Panc1 (cell line): ENCODE measurements at places on chromosomes 4 and X. TPM values are rescaled to one million over a fixed set of nuclear protein-coding genes. Genes with fewer than 3 reads are reported as not detected.

TACR3 gene
- 0.08 TPM for total RNA-seq

DNA sequence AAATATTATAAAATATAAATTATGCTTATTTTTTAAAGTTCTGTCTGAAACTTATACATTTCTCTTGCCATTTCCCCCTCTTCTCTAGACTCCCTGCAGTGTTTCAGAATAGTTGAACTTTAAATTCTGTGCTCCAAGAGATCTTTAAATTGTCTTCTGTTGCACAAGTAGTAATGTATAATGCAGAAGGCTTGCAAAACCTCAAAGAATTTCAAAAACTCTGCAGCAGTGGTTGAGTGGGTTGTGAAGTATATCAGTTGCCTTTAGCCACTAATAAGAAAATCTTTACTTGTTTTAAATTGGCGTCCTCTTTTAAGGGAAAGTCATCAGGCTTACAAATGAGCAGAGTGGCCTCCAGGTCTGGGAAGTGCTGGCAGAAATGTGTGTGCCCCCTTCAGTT is 1153.3 kb upstream of the PABPC4L start:
- H3K27ac ChIP-seq: no peak overlapping the region
- H3K4me3 ChIP-seq: no peak overlapping the region
- no peaks in the 10 kb centered on the region for H3K36me3 ChIP-seq
- DNase-seq: no peak

- no peaks in the 10 kb centered on the region for H3K36me3 ChIP-seq
- peak overlapping the region; percentile 99 for H3K27ac ChIP-seq
- no peaks in the 10 kb centered on the region for H3K27me3 ChIP-seq
- DNase-seq: no peak
- peak overlapping the region; percentile 10 for H3K4me3 ChIP-seq
- peaks cover 59% of the 10 kb centered on the region for H3K4me1 ChIP-seq
These were observed 14.5 kb downstream of the ARHGAP24 start for GRCh38 chr4:85489273-85489981.

DNA sequence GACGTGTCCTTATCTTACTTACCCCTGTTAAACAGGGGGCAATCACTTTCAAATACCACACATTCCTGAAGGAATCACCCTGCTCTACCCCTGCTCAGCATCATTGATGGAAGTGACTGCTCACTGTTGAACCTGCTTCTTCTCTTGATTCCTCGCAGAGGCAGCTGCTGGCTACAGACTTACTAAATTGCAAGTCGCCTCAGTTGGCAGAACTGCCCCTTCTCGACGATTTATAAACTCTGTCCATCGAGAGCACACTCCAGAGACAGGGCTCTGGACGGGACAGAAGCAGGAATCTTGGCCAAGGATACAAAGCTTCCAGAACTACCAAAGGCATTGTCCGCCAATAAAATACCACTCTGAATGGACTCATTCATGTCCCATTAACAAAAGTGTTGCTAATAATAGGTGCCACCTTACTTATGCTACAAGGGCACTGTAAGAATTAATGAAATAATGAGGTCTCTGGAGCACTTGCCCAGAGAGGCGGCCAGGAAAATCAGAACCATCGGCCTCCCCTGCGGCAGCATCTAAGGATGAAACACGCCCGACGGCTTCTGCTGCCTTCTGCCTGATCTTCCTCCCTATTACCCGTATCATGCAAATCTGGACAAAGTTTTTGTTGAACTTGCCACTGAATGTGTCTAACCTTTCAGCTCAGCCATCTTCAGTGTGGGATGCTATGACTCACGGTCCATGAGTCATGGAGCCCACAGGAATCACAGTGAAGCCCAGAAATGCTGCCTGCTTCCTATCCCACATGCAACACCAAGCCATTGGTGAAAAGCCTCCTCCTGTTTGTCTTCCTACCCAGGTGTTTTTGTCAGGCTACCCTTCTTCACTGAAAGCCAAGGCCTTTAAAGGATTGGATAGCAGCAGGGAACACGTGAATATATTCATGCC is 164.9 kb downstream of the MAML3 start:
- peak; percentile 73 for DNase-seq
- H3K4me3 ChIP-seq: no peak overlapping the region
- H3K36me3 ChIP-seq: no peaks in the 10 kb centered on the region
- 0 out of 2 replicates have a peak overlapping the region, but pooled peaks have one; percentile 12 for H3K27ac ChIP-seq
- peaks cover 12% of the 10 kb centered on the region for H3K4me1 ChIP-seq

GRCh38 chr4:1413204-1413663 is 7.0 kb upstream of the NKX1-1 start:
- H3K4me1 ChIP-seq: no peaks in the 10 kb centered on the region
- no peaks in the 10 kb centered on the region for H3K36me3 ChIP-seq
- no peaks in the 10 kb centered on the region for H3K27me3 ChIP-seq
- no peak overlapping the region for H3K4me3 ChIP-seq
- no peak for DNase-seq

DNA sequence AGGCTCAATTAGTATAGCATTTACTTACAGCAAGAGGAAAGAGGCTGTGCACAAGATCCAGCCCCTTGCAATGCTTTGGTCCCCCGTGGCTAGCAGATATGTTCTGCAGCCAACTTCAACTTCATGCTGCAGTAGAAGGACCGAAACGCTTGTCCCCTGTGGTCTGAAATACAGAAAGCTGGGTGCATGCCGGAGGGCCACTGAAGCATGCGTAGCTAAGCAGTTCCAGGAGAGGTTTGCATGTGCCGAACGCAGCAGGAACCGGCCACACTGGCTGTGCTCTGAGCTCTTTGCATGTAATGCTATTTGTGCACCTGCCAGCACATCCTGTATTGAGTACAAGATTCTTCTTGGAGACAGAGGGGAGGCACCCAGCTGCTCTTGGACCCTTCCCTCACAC is 35.8 kb upstream of the SHISA3 start:
- no peaks in the 10 kb centered on the region for H3K36me3 ChIP-seq
- no peak for DNase-seq
- no peaks in the 10 kb centered on the region for H3K4me1 ChIP-seq
- H3K27me3 ChIP-seq: no peaks in the 10 kb centered on the region; the same call in none of the 2 replicates
